ENCODE measurements at places on chromosomes 3 and 15.

DNA sequence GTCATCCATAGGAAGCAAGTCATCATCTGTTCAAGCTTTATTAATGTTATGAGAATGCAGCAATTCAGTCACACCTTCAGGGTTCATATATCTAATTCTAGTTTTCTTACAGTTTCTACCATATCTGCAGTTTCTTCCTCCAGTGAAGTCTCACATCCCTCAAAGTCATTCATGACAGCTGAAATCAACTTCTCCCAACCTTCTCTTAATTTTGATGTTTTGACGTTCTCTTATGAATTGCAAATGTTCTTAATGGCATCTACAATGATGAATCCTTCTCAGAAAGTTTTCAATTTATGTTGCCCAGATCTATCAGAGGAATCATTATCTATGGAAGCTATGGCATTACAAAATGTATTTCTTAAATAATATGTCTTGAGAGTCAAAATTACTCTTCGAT, 210.4 kb upstream of the ZBTB20 start:
- DNase-seq, result no peak

DNA sequence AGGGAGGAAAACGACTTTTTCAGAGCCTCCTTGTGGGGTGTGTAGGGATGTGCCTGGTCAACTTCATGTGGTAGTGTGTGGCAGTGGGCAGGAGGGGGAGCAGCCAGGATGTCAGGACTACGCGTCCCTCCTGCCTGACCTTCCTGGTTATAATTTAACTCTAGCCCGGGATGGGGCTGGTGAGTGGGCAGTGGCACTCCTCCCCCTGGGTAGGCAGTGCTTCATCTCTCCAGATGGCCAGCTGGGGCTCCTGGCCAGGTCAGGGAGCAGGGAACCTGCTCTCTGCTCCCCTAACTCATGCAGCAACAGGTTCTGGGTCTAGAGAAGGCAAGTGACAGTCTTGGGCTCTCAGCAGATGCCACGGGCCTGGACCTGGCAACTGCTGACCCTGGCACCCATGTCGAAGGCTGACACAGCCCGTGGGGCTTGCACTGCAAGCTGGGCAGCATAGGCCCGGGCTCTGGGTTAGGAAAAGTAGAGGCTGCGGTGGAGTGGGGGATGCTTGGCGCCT, 2.6 kb downstream of the ITIH4 start:
- no peak for DNase-seq

DNA sequence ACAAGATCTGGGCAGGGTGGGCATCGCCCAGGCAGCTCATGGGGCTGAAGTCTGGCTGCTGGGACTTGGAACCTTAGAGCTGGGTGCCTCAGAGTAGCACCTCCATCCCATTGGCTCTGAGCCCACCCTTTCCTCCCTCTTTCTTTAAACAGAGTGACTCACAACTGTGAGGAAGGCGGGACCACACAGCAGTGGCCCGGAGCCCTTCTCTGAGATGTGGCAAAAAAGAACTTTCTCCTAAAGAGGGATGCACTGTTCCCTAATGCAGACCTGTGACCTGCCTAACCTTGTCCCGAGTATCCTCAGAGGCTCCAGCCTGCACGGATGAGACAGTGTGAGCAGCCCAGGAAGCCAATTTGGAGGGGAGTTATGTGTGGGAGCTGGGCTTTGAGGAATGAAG, 23.6 kb downstream of the PRR20G start:
- no peak for DNase-seq

DNA sequence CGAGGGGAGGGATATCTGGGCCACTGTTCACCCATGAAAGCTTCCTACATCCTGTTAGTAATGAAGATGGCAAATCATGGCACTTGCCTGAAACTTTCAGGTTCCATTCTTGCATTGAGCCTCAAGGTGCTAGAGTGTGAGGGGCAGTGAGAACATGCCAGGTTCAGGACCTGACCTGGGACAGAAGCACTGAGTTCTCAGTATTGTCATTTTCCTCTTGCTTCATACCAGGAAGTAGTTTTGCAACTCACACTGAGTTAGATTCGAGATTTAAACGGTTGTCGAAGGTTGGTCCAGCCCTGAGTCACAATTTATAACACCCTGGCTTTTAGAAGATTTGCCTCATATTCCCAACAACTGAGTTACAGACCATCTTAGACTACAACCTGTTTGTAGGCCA, 11.8 kb upstream of the MEIS2 start:
- no peak for DNase-seq

DNA sequence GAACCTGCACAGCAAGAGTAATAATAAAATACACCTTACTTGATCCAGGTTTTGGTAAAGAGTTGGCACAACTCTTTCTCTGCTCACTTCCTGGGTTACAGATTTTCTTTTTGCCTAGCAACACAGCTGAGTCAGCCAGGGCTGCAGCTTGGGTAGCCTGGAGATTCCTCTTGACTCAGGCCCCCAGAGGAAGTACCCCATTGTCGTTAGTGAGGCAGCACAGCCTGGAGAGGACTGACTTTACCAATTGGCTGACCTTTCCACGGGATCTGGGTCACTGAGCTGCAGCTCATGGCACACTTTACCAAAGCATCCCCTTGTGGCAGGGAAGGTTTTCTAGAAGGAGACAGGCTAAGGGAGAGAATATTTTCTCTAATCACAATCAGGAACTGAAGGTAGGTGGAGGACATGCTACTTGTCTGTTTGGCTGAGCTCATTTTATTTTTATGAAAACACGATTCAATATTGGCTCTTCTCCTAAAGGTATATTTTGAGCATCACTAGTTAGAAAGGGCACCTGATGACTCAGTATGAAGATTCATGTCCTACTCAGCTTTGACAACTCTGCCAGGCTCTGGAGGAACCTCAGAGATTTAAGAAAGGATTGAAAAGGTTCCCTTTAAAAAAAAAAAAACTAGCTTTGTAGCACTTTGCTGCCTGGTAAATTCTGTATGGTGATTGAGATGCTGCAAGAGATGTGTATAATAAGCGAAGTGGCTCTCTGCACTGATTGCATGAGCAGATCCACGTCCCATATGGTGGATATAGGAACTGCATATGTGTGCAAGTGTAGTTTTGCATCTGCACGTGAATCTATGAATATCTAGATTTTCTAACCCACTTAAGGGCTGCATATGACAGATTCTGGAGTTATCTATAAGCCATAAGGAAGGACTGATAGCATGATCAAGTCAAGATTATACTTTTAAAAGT, 124.8 kb downstream of the CHDH start:
- DNase-seq, result no peak

DNA sequence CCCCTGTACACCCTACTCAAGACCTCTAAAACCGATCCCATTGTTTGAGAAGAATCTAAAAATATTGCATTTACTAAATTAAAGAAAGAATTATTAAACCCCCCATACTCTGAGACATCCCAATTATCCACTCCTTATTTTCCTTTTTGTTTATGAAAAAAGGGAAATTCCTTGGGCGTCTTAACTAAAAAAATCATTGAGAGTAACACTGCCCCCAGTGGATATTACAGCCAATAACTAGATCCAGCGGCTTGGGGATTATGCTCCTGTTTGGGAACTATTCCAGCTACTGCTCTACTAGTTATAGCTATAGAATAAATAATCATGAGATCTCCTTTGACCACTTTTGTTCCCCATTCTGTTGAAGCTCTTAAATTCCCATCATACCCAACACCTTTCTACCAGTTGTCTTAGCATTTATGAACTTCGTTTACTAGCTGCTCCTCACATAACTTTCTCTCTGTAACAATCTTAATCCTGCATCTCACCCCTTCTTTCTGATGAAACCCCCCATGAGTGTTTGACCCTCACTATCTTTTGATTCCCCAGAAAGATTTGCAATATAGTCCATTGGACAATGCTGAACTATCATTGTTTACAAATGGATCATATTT, 12.7 kb upstream of the CFAP91 start:
- no peak for DNase-seq

Measured in amygdala (tissue), 56 donors.